NCI-H446 treated with DMSO at 0.1 percent for 48 hours (cell line): ENCODE measurements at places on chromosomes 3 and 15.
A peak's percentile ranks its signal among the peaks of the same experiment; 100 is the strongest.

GRCh38 chr3:39075910-39076309 lies 24.1 kb downstream of the WDR48 start:
- no peak for DNase-seq

DNA sequence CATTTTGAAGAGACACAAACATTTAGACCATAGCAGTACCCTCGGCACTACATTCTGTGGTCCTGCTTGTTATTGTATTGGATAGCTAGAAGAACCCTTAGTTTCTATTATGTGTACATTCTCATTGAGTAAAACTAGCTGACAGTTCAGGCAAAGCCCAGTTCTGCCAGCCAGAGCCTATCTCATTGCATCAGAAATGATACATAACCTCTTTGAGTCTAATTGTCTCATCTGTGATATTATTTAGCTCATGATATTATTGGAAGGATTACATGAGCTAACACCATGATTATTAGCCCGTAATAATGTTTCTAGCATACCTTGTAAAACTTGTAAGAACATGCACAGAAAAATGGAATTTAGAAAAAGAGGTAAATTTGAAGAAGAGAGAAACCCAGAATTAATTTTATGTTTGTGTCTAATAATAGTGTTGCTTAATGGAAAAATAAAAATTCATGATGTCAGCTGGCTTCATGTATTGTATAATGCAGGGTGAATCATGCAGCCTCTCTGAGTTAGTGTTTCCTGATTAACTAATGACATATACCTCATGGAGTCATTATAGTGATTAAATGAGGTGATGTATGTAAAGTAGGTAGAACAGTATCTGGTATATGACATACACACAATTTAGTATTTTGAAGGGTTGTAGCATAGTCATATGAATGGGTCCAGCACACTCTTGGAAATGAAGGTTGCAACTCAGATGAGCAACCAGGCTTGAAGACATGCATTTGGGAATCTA lies 339.4 kb upstream of the GRM7 start:
- no peak for DNase-seq

- no peak for DNase-seq
These were observed 5.7 kb upstream of the APEH start for GRCh38 chr3:49668414-49668797.

- no peak for DNase-seq
These were observed 9.9 kb upstream of the ZBED2 start for GRCh38 chr3:111605018-111605417.

DNA sequence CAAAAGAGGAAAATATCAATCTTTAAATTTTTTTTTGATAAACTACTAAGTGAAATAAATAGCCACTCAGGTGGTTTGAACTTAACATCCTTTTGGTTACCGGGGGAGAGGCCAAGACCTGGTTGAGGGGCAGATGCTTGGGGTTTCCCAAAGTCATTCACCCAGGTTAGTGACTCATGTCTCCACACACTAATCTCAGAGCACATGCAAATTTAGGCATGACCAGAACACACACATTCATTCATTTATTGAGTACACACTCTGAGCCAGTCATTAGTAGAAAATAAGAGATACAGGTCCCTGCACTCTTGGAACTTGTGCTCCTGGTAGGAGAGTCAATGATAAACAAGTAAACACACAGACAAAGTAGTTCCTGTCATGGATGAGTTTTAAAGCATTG lies 7.3 kb downstream of the ILDR1 start:
- DNase-seq = no peak

- no peak for DNase-seq
These were observed 366.2 kb upstream of the DPH6 start for GRCh38 chr15:35912196-35912595.

DNA sequence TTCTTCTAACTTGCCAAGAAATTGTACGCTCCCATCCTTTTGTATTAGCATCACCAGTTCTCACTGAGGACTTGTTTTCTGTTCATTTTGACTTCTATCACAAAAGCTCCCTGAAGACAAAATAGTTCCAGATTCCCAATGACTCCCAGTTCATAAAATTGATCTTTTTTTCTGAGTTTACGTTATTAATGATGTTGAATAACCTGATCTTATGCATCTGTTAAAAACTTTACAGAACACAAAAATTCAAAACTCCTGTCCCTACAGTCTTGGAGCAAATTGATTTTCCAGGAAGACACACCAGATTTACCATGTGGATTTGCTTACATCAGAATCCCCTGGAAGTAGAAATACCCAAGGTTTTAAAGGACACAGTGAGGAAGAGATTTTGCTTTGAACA lies 8.3 kb upstream of the KCNMB2 start:
- no peak for DNase-seq

- no peak for DNase-seq
These were observed 441.9 kb downstream of the PLOD2 start for GRCh38 chr3:145719114-145719513.

- DNase-seq = no peak
These were observed 13.5 kb downstream of the IQGAP1 start for GRCh38 chr15:90401495-90401894.

GRCh38 chr3:108328821-108329486 lies 32.6 kb downstream of the HHLA2 start:
- no peak for DNase-seq

GRCh38 chr3:172209333-172210321 lies 170.2 kb downstream of the FNDC3B start:
- DNase-seq = peak; percentile 62

- no peak for DNase-seq
These were observed 272.0 kb upstream of the RGMA start for GRCh38 chr15:93360976-93361375.

- no peak for DNase-seq
These were observed 54.4 kb downstream of the ANXA2 start for GRCh38 chr15:60343221-60343970.

GRCh38 chr3:2303566-2303965 lies 204.9 kb downstream of the CNTN4 start:
- no peak for DNase-seq

DNA sequence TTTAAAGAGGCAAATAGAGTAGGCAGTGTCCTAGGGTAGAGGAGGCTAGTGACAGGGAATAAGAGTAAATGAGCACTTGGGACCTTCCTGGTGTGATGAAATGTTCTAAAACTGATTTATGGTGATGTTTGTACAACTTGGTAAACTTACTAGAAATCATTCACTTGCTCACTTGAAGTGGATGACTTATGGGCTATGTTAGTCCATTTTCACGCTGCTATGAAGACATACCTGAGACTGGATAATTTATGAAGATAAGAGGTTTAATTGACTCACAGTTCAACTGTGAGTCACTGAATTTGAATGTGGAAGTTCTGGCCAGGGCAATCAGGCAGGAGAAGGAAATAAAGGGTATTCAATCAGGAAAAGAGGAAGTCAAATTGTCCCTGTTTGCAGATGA lies 31.7 kb upstream of the DHX36 start:
- no peak for DNase-seq

DNA sequence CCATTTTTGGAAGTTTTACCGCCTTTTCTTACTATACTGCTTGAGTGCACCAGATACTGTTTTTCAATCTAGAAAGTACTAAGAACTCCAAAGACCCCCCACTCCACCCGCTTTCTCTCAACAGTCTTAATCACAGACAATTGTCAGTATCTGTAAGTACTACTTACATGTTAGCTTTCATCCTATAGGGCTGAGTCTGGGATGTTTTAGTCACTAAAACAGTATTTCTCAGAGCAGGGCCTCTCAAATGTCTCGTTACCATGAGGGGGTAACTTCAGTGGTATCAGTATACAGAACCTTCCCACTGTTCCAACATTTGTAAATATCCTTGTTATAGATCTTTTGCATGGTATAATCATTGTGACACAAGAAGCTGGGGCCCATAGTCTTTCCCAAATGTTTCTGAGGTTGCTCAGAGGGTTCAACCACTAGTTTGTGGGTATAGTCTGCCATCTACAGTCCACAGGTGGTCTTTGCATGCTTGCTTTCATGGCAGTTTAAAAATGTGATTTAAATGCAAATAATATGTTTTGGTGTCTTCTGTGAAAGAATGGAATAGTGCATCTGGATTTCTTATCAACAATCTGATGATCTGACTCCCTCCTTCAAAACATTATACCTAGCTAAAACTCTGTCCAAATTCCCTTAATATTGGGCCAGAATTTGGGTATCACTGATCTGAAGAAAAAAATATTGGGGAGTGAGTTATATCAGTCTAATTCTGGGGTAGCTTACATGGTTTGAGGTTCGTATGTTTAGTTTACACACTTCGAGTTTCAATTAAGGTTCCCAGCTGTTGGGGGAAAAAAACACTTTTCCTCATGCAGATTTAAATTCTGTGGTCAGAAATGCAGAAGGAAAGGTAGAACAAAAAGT lies 18.0 kb upstream of the DNAJC13 start:
- peak; percentile 6 for DNase-seq

DNA sequence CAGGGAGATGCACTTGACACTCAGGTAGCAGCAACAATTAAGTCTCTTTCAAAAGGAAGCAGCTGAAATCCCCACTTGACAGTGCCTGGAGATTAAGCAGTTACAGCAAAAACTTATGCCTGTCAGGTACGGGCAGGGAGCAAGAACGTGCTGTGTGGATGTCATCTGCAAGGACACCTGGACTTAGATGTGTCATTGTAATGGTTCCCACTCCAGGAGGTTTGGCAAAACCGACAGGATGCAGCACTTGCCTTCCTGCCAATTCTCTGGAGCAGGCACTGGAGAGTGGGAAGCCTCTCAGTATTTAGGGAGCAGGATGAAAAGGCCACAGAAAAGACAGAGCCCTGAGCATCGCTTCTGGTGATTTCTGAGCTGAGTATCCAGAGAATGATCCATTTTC lies 292.4 kb downstream of the PDCD6IP start:
- DNase-seq = no peak

DNA sequence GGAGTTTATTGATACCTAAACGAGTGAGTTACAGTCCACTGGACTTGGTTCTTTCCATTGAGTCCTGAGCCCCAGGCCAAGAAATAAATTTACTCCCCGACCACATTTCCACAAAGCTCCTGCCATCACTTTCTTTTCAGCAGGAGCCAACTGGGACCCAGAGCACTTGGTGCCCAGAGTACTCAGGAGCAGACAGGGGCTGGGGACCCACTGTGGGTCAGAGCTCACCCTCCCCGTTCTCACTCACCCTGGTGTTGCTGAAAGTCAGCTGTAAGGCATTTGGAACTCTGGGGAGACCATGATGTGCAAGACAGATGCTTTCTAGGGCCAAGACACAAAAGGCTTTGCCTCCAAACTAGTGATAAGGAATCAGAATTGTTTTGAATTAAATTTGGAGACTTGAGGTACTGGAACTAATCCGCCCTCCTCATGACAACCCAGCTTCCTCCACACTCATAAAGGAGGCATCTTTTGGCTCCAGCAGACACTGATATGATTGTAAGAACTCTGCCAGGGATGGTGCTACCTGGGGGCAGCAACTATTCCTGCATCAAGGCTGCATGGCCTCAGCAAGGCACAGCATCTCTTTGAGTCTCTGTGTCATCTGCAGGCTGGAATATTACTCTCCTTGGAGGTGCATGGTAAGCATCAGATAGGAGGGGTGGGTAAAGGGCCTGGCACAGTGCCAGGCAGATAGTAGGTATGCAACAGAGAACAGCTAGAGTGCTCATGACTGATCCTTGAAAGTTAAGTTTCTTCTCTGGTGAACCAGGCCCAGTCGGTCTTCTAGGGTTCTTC lies 7.3 kb upstream of the CAMK1 start:
- DNase-seq = no peak

DNA sequence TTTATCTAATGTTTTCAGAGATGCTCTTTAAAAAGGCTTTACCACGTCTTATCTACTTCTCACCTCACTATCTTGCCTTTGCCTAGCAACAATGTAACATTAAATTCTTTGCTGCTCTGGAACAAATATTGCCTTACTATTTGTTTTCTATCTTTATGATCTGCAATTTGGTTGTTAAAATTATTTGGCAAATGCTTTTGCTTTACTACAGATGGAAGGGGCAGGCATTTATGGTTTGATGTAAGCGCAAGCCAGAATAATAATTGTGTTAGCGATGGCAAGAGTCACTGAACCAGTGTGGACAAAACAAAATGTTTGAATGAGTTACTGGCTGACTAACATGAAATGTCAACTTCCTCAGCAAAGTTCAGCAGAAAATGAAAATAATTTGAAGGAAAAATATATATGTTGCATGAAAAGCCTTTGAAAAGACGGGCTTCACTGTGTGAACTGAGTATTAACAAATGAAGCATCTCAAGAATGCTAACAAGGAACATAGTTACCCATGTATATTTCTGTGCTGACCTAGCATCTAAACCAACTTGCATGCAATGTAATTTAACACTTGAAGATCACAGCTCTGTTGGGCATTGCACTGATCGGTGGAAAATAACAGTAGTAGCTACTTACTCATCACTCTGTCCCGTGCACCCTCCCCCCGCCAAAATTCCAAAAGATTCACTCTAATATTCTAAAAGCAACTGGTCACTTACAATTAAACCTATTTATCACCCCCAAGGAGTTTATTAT lies 454.0 kb upstream of the ARHGEF26 start:
- DNase-seq = no peak

DNA sequence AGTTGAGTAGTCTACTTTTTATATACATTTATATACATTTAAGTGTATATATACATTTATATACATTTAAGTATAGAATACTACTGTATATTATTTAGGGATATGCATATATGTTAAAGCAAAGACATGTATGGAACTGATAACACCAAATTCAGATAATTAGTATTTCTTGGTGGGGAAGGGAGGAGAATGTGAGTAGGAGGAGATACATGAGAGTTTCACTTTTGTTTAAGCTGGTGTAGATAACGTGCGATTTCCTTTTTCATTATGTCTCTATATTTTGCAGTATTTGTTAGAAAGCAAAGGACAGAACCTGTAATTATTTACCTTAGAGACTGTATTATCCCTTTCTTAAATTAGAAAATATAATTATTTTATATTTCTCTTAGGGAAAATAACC lies 16.6 kb upstream of the NIT2 start:
- DNase-seq = no peak

DNA sequence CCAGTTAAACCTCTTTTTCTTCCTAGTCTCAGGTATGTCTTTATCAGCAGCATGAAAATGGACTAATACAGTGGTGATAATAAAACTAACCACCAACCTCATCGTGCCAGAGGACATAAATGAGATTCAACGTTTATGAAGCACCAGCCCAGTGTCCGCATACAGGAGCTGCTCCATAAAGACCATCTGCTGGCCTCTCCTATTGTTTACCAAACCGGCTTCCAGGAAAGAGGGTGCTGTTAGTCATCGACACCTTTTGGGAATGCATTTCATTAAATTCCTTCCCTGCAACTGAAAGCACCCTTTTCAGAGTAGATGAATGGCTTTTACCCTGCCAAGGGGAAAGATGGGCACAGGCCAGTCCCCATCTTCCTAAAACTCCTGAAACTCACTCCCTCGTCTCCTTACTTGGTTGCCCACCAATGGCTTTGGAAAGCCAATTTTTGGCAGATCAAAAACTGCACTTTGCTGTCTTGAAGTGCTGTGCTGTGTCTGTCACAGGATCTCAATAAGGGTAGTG lies 122.1 kb downstream of the AQP9 start:
- DNase-seq = no peak

DNA sequence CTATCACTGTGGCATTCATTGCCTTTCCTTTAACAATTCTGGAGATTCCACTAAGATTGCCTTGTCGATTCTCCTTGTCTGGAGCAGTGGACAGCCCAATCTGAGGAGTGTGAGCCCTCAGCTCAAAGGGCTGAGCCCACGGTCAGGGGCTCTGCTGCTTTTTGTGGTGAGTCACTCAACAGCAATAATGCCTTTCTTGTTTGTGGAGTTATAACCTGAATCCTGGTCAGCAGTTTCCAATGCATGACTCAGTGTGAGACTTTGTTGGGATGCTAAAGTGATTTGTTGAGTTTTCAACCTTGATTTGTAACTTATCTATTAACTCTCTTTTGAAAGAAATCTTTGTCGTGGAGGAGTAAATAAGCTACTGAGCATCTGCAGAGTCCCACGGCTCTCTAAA lies 183.5 kb downstream of the TJP1 start:
- no peak for DNase-seq
